Activated CD4-positive, CD25-positive, alpha-beta regulatory T cell treated with anti-CD3 and anti-CD28 coated beads, Interleukin-2, amount 50 U/mL, for 24 hours (primary cell): ENCODE measurements at places on chromosomes 12 and 14.

GRCh38 chr14:104654119-104654518, 35.3 kb upstream of the INF2 start:
- ATAC-seq = no peak

GRCh38 chr12:125683748-125684381, 618.6 kb downstream of the AACS start:
- ATAC-seq = no peak

DNA sequence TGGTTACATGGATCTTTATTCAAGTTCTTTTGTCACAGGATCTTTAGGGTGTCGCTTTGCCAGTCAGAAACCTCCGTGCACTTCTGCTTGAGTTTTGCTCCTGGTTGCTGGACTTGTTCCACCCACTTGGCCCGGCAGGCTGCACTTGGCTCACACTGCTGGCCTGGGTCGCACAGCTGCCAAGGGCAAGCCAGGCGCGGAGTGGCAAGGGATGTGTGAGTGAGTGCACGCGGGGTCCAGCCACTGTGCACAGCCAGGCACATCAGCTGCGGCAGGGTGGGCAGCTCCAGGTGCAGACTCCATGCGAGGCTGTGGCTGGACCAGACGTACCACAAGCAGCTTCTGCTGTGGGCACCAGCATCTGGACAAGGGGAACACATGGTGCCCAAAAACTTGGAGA, 76.6 kb downstream of the DERA start:
- no peak for ATAC-seq

- ATAC-seq = no peak
Observed at GRCh38 chr14:101461891-101462290, 99.4 kb upstream of the DIO3 start.
